ENCODE measurements at places on chromosomes 4 and X. TPM values are rescaled to one million over a fixed set of nuclear protein-coding genes. Genes with fewer than 3 reads are reported as not detected.

The ARMCX1 gene
- 8.7 TPM for total RNA-seq

DNA sequence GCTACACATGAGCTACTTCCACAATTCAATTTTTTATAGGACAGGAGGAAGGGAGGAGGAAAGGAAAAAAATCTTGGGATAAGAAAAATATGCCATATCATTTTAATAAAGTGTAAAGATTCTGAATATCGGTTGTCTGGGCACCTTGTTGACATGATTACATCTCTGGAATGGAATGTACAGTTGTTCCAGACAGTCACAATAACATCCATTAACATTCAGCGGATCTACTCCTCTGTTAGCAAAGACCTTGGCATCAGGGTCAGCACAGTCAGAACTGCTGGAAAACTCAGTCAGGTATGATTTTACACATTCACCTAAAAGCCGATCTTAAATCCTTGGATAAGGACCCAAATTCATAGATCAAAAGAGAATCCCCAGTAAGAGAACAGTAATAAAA, 85.4 kb upstream of the ARMCX2 start:
- no peak for DNase-seq
- H3K36me3 ChIP-seq, result no peaks in the 10 kb centered on the region
- no peaks in the 10 kb centered on the region for H3K27me3 ChIP-seq
- no peaks in the 10 kb centered on the region for H3K4me1 ChIP-seq

DNA sequence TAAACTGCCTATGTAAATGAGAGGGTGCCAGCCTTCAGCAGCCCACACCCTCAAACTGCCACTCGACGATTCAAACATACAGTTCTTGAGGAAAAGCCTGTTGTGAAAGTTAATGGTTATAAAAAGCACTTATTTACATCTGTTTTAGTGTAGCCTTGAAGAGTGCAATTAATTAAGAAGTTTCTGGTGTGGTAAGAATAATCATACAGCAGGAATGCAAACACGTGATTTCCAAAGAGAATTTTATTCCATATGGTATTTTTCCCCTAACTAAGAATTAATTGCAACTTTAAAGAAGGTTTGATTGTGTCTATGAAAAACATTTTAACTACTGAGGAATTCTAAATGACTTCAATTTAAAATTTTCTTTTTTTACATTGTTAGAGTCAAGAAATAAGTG, 176.3 kb upstream of the PITX2 start:
- DNase-seq, result no peak
- no peaks in the 10 kb centered on the region for H3K4me1 ChIP-seq
- no peak overlapping the region for H3K27ac ChIP-seq
- no peaks in the 10 kb centered on the region for H3K27me3 ChIP-seq
- H3K36me3 ChIP-seq, result no peaks in the 10 kb centered on the region
- H3K4me3 ChIP-seq, result no peak overlapping the region

- no peak for DNase-seq
- no peaks in the 10 kb centered on the region for H3K27me3 ChIP-seq
- no peaks in the 10 kb centered on the region for H3K4me1 ChIP-seq
- H3K36me3 ChIP-seq, result no peaks in the 10 kb centered on the region
- no peak overlapping the region for H3K27ac ChIP-seq
- H3K4me3 ChIP-seq, result no peak overlapping the region
These were observed 85.1 kb downstream of the ARAP2 start for GRCh38 chr4:36159208-36159607.

GRCh38 chrX:118679290-118679689, 48.1 kb upstream of the IL13RA1 start:
- H3K4me1 ChIP-seq, result no peaks in the 10 kb centered on the region
- H3K27me3 ChIP-seq, result no peaks in the 10 kb centered on the region
- H3K4me3 ChIP-seq, result no peak overlapping the region
- DNase-seq, result no peak

DNA sequence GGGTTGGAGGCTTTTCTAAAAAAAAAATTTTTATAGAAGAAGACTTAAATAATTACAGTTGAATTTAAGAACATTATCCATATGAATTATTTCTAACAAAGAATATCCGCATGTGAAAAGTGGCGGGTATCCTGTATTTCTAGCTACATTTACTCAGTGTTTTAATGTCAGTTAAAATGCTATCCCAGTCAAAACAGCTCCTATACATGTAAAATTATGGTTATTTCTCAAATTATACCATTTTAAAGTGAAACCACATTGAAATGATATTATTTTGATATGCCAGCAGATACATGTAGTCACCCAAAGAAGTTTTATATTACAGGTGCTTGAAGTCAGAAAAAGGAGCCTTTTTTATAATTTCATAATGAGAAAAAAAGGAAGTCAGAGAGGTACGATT, 168.5 kb upstream of the ATOH1 start:
- H3K4me1 ChIP-seq, result no peaks in the 10 kb centered on the region
- no peak overlapping the region for H3K4me3 ChIP-seq
- no peaks in the 10 kb centered on the region for H3K36me3 ChIP-seq
- no peak for DNase-seq

- DNase-seq, result no peak
- H3K4me1 ChIP-seq, result no peaks in the 10 kb centered on the region
- no peaks in the 10 kb centered on the region for H3K36me3 ChIP-seq
These were observed 38.5 kb downstream of the TRMT44 start for GRCh38 chr4:8478801-8479744.

Measured in colonic mucosa (tissue), 4 donors.